ENCODE measurements at places on chromosomes 3 and 15. TPM values are rescaled to one million over a fixed set of nuclear protein-coding genes. Genes with fewer than 3 reads are reported as not detected.
A peak's percentile ranks its signal among the peaks of the same experiment; 100 is the strongest.

Gene LIPH
- total RNA-seq = 81.0 TPM

GRCh38 chr3:150956376-150956775, 16.2 kb downstream of the CLRN1 start:
- DNase-seq = no peak

Gene LHFPL4
- not detected for total RNA-seq

DNA sequence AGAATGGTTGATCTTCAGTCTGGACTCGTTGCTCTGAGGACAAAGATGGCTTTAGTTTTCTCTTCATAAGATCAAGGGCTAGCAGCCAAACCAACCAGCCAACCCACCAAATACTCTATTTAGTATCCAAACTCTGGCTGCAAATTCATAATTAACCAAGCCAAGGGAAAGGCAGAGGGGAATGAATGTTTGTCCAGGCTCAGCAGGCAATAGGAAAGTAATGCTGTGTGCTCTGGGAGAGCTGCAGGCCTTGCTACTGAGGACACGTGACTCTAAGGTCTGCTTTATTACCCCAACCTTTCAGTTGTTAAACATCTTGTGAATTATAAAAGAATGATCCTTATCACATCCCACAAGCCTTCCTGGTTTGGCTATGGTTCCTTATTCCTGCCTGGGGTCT, 52.3 kb upstream of the GALNT15 start:
- DNase-seq = no peak

GRCh38 chr3:23646184-23646920, 159.4 kb upstream of the UBE2E1 start:
- DNase-seq = peak; percentile 13

- DNase-seq = no peak
These were observed 113.3 kb downstream of the RYR3 start for GRCh38 chr15:33424025-33424424.

Gene GHSR
- total RNA-seq = not detected

Gene GOLGA8Q
- 3.3 TPM for total RNA-seq

GRCh38 chr15:95567686-95568085, 762.8 kb upstream of the NR2F2 start:
- no peak for DNase-seq

DNA sequence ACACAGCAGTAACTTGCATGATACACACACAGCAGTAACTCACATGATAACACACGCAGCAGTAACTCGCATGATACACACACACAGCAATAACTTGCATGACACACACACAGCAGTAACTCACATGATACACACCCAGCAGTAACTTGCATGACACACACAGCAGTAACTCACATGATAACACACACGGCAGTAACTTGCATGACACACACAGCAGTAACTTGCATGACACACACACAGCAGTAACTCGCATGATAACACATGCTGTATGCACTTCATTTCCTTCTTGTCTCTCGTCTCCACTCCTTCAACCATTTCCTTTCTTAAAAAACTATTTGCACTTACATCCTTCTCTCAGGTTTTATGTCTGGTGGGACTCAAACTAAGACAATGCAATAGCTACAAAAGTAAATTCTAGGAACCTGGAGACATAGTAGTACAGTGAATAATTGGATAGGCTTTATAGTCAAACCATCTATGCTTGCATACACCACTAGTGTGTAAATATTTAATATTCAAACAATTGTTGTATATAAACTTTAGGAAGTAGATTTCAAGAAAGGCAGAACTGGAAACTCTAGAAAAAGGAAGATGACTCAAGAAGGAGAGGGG, 130.8 kb downstream of the UACA start:
- no peak for DNase-seq

DNA sequence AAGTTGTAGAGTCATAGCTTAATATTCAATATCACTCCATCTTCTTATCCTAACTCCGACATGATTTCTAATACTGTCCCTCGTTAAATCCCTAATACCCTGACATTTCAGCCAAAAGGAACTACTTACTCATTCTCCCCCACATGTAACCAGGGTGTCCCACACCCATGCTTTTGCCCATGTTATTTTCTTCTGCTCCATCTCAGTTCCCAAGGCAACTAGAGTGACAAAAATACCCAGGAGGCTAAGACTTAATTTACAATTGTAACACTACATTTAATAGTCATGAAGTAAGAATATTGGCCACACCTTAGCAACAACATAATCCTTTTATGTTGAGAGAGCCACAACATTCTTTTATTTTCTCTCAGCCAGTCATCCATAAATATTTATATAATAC, 248.5 kb upstream of the TGFBR2 start:
- no peak for DNase-seq

- DNase-seq = no peak
These were observed 7.7 kb downstream of the CRABP1 start for GRCh38 chr15:78347586-78348543.
